ENCODE measurements at places on chromosomes 5 and 9. TPM values are rescaled to one million over a fixed set of nuclear protein-coding genes. Genes with fewer than 3 reads are reported as not detected.

The LHX6 gene
- total RNA-seq: 1.6 TPM

The FGF10 gene
- 1.5 TPM for total RNA-seq

The ZNF366 gene
- total RNA-seq: 0.92 TPM

The SHROOM1 gene
- total RNA-seq: 49.4 TPM

The STKLD1 gene
- 0.36 TPM for total RNA-seq

The TRMO gene
- total RNA-seq: 15.0 TPM

The C5orf15 gene
- 30.6 TPM for total RNA-seq

The TEX48 gene
- total RNA-seq: not detected

The FIBCD1 gene
- 9.6 TPM for total RNA-seq

The TRUB2 gene
- 22.5 TPM for total RNA-seq

The ZNF454 gene
- 1.3 TPM for total RNA-seq

The IFNA21 gene
- not detected for total RNA-seq

The GABRA6 gene
- total RNA-seq: not detected

The RORB gene
- total RNA-seq: 0.15 TPM

The GHR gene
- total RNA-seq: 4.0 TPM

The QRFP gene
- total RNA-seq: not detected
